Activated T-helper 1 cell treated with anti-CD3 and anti-CD28 coated beads, Interleukin-2, amount 50 U/mL, for 16 hours (primary cell): ENCODE measurements at places on chromosomes 3 and 15.

DNA sequence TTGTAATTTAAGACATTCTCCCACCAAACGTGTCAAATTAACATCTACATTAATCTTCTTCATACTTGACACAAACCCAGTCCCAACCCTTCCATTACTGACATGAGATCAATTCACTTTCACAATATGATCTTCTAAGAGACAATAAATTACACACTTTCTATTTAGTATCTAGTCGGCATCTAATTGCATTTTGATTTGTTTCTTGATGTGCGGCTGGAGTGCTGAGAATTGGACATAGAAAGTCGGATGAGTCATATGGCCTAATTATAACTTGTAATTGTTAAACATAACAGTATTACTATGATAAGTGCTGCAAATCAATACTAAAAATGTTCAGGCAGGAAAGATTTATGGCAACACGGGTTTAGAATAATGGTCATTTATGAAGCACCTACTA is 78.4 kb upstream of the RORA start:
- DNase-seq, result no peak

DNA sequence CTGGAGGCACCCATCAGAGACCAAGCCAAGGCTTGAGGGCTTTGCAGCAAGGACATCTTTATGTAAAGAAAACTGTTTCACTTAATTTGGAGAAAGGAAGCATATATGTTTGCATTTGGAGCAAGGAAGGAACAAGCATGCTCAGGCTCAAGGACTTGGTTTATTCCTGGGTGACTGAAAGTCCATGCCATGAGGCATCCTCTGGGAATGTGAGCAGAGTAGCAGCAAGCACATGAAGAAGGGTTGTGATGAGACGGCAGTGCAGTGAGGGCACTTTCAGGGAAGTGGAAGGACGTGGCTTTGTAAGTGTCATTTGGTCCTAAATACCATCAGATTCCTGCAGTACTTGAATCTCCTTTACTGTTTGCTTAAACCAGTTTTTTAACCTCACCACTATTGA is 26.8 kb downstream of the POLG start:
- no peak for DNase-seq

- DNase-seq, result no peak
Observed at GRCh38 chr3:110615454-110615853, 456.2 kb upstream of the NECTIN3 start.

DNA sequence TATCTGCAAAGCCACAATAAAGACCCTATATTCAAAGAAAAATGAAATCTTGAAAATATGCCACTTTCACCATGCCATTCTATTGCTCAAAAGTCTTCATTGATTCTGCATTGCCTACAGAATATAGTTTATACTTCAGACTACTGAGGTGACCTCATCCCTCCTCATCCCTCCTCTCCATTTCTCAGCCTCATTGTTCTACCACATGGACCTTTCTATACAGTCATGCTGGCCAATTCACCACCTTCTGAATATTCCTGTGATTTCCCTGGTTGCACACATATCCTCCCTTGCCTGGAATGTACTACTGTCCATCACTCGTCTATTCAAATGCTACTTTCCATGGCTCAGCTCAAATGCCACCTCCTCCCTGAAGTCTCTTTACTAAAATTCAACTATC is 3.5 kb upstream of the COL8A1 start:
- DNase-seq, result no peak

DNA sequence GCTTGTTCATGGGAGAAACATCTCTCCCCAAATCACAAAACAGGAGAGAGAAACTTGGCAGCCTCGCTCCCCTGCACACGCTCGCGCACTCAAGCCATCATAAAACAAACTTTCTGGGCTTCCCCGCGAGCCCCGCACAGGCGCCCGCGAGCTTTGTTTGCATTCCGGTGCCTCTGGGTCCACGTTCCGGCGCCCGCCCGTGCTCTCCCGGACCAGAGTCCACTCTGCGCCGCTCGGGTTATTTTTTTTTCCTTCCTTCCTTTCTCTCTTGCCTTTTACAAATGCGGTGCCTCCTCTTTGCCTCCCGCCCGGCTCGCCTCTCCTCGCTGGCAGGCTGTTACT is 363 bp downstream of the MAGI1 start:
- DNase-seq, result no peak

DNA sequence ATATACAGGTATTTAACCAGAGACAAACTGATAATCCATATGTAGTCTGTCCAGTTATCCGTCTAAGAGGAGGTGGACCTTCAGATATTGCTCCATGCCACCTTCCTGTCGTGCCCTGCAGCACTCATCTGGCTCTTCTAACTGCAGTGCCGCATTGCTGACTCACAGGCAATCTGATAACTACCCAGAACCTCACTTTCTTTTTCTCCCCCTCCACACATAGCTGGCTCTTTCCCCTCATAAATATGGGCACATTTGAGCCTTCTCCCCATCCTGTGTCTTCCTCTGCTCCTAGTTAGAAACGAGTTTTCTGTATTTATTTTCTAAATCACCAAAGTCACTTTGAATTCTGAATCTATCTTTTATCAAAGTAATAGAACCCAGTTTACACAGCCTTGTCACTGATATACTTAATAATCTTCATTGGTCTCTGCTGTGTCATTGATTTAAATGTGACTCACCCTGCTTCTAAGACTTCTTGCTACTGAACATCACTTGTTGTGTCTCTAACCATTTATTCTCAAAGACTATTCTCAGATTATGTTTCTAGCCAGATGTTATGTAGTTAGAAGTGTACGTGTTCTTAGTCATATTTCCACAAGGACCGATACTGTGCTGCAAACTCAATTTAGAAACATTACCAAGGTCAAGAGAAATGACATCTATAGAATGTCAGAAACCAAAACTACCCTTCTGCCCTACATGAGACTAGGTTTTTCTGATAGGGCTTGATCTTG is 17.4 kb upstream of the KCNMB2 start:
- DNase-seq, result no peak

- no peak for DNase-seq
Observed at GRCh38 chr3:149324332-149324731, 9.1 kb downstream of the TM4SF18 start.

DNA sequence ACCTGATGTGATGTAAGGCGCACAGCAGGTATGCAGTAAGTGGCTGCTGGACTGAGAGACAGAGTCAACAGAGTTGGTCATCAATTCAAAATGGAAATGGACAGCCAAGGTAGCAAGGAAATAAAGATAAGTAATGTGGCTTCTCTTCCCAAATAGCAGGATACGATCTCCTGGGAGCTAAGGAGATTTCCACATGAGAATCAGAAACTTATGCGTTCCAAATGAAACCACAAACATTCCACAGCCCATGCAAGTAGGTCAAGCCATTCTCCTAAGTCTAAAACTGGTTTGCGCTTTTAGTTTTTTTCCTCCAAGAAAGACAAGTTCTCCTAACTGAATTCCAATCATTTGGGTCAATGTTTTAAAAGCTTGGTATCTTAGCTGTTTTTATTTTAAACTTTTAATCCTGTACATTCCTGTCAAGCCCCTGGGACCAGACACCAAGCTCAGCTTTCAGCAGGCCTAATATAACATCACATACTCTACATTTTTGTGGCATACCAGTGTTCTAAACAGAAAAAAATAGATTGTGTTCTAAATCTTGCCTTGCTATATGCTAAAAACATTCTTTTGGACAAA is 73.7 kb upstream of the TSPAN3 start:
- no peak for DNase-seq

DNA sequence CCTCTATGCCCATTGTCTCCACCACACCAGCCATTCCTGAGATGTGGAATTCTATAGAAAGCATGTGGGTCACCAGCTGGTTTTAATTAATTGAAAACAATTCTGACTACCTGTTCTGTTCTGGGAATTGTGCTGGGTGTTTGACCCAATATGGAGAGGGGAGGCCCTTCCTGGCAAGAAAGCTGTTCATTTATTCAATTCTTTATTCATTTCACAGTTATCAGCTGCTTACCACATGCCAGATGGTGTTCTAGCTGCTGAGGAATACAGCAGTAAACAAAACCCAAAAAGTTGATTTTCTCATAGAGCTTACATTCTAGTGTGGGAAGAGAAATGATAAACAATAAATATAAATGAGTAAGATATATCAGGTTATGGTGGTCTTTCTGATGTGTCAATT is 296.1 kb upstream of the RASGRP1 start:
- DNase-seq, result no peak

DNA sequence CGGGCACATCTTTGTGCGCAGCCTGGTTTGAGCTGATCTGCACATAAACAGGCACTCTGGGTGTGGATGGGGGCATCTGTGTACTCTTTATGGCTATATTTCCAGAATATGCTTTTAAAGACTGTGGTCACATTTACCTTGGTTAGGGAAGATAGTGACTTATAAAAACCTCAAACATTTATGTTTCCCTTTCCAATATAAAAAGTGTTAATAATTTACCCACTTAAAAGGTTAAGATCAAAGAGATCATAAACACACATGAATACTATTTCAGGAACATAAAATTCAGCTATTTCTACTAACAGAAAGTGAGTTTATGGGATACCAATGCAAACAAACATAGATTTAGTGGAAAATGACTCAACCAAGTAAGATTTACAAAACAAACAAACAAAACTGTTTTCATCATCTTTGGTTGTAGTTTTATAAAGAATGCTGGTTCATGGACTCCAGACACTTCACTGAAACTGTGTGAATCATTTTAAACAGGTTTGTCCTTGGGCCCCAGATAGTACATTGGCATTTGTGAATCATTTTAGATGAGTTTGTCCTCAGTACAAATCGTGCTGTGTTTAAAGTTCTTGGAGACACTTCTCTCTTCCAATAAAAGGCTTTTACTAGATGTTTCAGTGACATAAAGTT is 253.5 kb upstream of the CTDSPL start:
- DNase-seq, result no peak
